ENCODE measurements at places on chromosomes 1 and 21. TPM values are rescaled to one million over a fixed set of nuclear protein-coding genes. Genes with fewer than 3 reads are reported as not detected.

GRCh38 chr1:6440198-6441126, 15.9 kb downstream of the ESPN start:
- H3K27ac ChIP-seq = no peak overlapping the region
- H3K27me3 ChIP-seq = peaks cover 34% of the 10 kb centered on the region
- peaks cover 5% of the 10 kb centered on the region for H3K4me1 ChIP-seq
- DNase-seq = peak; percentile 84
- no peaks in the 10 kb centered on the region for H3K36me3 ChIP-seq

DNA sequence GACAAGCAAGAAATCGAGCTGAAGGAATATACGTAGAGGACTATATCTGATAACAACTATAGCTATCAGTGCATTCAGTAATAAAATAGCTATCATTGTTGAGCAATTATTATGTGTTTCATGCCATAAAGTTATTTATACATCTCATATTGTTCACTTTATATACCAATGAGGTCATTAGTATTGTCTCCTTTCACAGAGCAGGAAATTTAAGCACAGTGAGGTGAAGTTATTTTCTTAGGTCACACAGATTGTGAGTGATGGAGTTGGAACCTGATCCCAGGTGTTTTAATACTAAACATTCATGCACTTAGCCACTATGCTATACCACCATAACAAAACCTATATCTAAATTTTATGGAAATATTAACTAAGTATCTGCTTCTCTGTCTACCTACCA, 180.5 kb upstream of the DPYD start:
- H3K27me3 ChIP-seq = no peaks in the 10 kb centered on the region
- no peak overlapping the region for H3K4me3 ChIP-seq
- H3K36me3 ChIP-seq = no peaks in the 10 kb centered on the region
- DNase-seq = no peak
- H3K27ac ChIP-seq = no peak overlapping the region

DNA sequence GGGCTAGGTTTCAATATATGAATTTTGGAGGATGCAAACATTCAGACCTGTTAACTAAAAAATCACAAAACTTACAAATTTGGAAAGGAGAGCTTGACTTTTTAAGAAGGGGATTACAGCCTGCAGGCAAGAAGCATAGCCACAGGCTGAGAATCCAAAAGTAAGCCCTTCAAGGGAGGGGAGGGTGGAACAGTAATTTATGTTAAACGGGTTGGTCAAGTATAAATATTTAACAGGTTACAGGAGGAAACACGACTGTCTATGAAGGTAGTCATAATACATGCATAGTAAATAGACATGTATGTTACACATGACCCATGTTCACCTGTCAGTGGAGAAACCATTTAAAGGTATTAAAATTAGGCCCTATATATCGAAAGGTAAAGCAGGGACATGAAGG, 261.1 kb upstream of the RGS18 start:
- H3K27ac ChIP-seq = no peak overlapping the region
- H3K27me3 ChIP-seq = no peaks in the 10 kb centered on the region
- H3K4me3 ChIP-seq = no peak overlapping the region

- H3K4me1 ChIP-seq = no peaks in the 10 kb centered on the region
- no peak overlapping the region for H3K4me3 ChIP-seq
- no peak overlapping the region for H3K27ac ChIP-seq
- H3K27me3 ChIP-seq = no peaks in the 10 kb centered on the region
Observed at GRCh38 chr1:163864207-163864606, 542.5 kb downstream of the NUF2 start.

DNA sequence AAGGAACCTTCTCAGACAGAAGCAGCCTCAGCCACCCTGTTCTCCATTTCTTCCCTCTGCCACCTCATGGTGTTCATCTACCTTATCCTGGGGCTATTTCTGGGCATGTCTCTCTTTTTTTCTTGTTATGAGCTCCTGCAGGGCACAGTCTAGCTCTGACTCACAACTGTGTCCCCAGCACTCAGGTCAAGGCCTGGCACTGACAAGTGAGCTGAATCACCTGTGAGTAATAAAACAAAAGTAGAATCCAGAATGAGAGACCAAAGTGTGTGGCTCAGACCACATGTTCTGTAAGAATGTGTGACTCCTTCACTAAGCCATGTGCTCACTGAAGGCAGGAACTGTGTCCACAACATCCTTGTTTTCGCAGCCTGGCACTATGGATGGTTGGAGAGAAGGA, 23.2 kb downstream of the C1orf94 start:
- DNase-seq = no peak
- no peaks in the 10 kb centered on the region for H3K27me3 ChIP-seq
- H3K4me3 ChIP-seq = no peak overlapping the region
- no peak overlapping the region for H3K27ac ChIP-seq

DNA sequence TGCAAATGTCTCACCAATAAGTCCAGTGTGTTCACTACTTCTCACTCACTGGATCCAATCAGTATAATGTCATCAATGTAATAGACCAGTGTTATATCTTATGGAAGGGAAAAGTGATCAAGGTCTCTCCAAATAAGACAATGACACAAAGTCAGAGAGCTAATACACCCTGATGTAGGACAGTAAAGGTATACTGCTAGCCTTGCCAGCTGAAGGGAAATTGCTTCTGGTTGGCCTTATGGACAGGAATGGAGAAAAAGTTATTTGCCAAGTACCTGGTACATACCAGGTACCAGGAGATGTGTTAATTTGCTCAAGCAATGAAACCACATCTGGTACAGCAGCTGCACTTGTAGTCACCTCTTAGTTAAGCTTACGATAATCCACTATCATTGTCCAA, 141.0 kb downstream of the LTN1 start:
- no peaks in the 10 kb centered on the region for H3K36me3 ChIP-seq
- no peaks in the 10 kb centered on the region for H3K4me1 ChIP-seq
- no peaks in the 10 kb centered on the region for H3K27me3 ChIP-seq
- H3K27ac ChIP-seq = no peak overlapping the region
- H3K4me3 ChIP-seq = no peak overlapping the region

DNA sequence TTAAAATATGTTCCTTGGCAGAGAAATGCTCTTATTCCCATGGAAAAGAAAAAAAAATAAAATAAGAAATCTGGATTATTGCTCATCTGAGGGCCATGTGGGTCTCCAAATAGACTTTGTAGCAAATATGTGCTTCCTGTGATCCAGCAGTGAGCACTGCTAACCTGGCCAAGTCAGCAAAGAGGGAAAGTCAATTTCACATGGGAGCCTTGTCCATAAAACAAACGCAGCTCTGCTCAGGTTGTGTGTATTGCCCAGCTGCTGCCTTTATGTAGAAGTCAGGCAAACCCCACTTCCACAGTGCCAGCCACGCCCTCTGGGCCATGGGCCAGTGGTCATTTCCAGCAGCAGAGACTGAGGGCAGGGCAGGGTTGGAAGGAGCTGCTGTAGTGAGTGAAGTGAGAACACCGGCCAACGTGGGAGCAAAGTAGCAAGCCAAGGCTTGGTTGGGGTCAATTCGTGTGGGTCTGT, 174.3 kb downstream of the LYPLAL1 start:
- H3K4me1 ChIP-seq = peaks cover 4% of the 10 kb centered on the region
- no peak overlapping the region for H3K27ac ChIP-seq
- DNase-seq = no peak
- H3K36me3 ChIP-seq = no peaks in the 10 kb centered on the region
- H3K27me3 ChIP-seq = no peaks in the 10 kb centered on the region

- no peaks in the 10 kb centered on the region for H3K27me3 ChIP-seq
- H3K36me3 ChIP-seq = no peaks in the 10 kb centered on the region
- H3K27ac ChIP-seq = no peak overlapping the region
- no peak for DNase-seq
- H3K4me1 ChIP-seq = no peaks in the 10 kb centered on the region
Observed at GRCh38 chr1:78441921-78442320, 48.9 kb upstream of the PTGFR start.

DNA sequence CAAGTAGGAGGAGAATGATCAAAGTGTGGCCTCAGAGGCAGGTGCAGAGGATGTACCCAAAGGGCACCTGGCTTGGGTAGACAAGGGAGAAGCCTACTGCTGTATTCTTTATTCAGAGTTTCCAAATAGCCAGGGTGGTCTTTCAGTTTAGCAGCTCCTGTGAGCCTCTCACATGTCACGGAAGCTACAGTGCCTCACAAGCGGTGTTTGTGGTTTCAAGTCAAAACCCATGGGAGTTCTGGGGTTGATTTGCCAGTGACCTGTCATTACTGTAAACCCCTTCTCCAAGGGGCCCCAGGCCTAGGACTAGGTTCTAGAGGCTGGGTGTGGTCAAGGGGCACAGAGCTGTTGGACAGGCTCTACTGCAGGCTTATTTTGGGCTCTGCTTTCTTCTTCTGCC, 10.2 kb upstream of the IL10 start:
- no peak overlapping the region for H3K4me3 ChIP-seq
- no peak for DNase-seq
- H3K4me1 ChIP-seq = no peaks in the 10 kb centered on the region
- no peaks in the 10 kb centered on the region for H3K27me3 ChIP-seq
- no peaks in the 10 kb centered on the region for H3K36me3 ChIP-seq
- H3K27ac ChIP-seq = no peak overlapping the region

- H3K36me3 ChIP-seq = no peaks in the 10 kb centered on the region
- H3K4me1 ChIP-seq = peaks cover 4% of the 10 kb centered on the region
- DNase-seq = no peak
Observed at GRCh38 chr1:30749691-30750583, 7.6 kb downstream of the LAPTM5 start.

Gene NEGR1
- 0.62 TPM for total RNA-seq

DNA sequence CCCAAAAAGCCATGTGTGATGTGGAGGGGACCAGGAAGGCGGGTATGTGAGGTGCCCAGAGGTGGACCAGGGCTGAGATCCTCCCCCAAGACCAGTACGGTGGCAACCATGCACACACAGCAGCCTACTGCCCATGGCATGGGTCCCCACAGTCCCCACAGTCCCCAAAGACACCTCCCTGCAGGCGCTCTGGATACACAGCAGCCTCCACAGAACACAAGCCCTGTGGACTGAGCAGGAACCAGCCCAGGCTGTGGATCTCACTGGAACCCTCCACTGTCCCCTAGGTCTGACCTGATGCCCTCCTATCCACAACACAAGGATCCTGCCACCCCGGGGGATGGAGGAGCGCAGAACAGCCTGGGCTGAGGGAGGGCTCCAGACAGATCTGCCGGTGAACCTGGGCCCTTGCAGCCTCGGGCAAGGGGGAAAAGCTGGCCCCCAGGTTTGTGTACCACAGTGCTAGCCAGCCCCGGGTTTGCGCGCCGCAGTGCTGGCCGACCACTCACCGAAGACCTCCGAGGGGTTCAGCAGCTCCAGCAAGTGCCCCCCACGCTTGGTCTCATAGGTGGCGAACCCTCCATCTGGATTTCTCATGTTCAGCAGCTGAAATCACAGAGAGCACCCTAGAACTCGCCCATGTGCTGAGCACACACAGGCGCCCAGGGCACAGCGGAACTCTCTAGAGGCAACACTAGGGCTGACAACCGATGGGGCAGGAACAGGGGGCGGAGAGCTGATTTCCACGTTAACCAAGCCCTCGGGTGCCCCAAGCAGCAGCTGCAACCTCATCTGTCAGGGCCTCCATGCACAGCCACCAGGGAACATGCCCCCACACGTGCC, 22.1 kb upstream of the SPATC1L start:
- H3K27me3 ChIP-seq = no peaks in the 10 kb centered on the region
- no peak overlapping the region for H3K4me3 ChIP-seq
- no peak overlapping the region for H3K27ac ChIP-seq
- no peaks in the 10 kb centered on the region for H3K4me1 ChIP-seq

Gene OR2L2
- not detected for total RNA-seq

DNA sequence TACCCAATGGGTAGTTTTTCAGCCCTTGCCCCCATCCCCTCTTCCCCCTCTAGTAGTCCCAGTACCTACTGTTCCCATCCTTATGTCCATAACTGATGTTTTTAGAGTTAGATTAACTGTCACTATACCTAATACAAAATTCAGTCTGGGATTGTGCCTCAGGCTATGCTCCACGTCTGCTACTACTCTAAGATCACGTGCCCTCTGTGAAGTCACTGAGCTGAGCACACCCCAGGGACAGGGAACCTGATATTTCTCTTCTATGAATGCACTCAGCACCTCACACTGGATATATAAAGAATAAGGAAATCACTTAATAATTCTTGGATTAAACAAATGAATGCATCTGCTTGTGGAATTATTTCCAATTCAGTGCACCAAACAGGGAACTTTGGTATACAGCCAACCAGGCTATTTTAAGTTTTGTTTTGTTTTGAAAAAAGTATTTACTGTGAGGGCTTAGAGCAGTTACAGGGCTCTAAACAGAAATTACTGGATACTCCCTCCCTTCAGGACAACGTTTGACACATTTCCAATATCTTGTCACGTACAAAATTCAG, 307.9 kb downstream of the SMYD3 start:
- no peaks in the 10 kb centered on the region for H3K4me1 ChIP-seq
- no peak overlapping the region for H3K27ac ChIP-seq
- DNase-seq = no peak
- H3K36me3 ChIP-seq = no peaks in the 10 kb centered on the region
- no peaks in the 10 kb centered on the region for H3K27me3 ChIP-seq

Gene CR1L
- total RNA-seq = not detected

GRCh38 chr1:109629372-109630030, 9.9 kb downstream of the AMPD2 start:
- no peaks in the 10 kb centered on the region for H3K36me3 ChIP-seq
- H3K4me1 ChIP-seq = peaks cover 12% of the 10 kb centered on the region
- DNase-seq = no peak
- H3K27ac ChIP-seq = no peak overlapping the region

Gene MATN1
- total RNA-seq = not detected

Gene MEAF6
- 83.4 TPM for total RNA-seq

DNA sequence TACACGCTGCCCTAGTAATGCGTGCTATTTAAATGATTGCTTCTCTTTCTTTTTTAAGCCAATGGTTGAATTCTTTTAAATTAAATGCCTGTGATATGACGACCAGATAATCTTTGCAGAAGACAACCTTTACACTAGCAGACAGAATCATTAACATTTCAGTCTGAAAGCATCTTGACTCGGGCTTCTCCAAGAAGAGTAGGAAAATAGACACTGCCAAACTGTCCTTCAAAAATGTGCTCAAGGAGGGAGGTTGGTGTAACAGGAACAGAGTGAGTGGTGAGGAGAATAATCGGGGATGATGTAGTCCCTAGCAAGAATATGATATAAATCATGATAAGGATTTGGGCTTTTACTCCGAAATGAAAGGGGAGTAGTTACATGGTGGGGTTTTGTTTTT, 6.6 kb upstream of the B3GALNT2 start:
- H3K4me3 ChIP-seq = no peak overlapping the region
- no peak overlapping the region for H3K27ac ChIP-seq
- no peaks in the 10 kb centered on the region for H3K27me3 ChIP-seq
- H3K4me1 ChIP-seq = no peaks in the 10 kb centered on the region
- DNase-seq = no peak
- no peaks in the 10 kb centered on the region for H3K36me3 ChIP-seq

DNA sequence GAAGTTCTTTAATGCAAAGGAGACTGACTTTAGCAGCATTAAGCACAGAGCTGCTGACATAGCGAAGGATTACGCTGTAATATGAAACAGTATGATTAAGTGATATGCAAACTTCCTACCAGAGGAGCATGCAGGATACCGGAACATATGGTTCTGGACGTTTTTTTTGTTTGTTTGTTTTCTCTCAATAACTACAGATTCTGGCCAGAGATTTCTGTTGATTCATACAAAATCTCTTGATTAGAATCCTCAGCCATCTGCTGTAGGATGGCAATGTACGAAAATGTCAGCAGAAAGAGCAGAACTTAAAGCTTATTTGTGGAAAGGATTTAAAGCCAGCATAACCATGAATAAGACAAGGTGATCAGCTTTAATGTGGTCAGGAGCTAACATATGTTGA, 970.7 kb downstream of the KCNT2 start:
- H3K36me3 ChIP-seq = no peaks in the 10 kb centered on the region
- DNase-seq = no peak
- no peak overlapping the region for H3K27ac ChIP-seq
- H3K4me1 ChIP-seq = no peaks in the 10 kb centered on the region

- peak; percentile 39 for DNase-seq
- peaks cover 30% of the 10 kb centered on the region for H3K4me1 ChIP-seq
- no peak overlapping the region for H3K4me3 ChIP-seq
- H3K27ac ChIP-seq = peak overlapping the region; percentile 95
Observed at GRCh38 chr1:27307874-27308598, 13.9 kb upstream of the TMEM222 start.

Gene PADI2
- total RNA-seq = 1.4 TPM

Data from neural progenitor cell (in vitro differentiated cells).